ENCODE measurements at places on chromosomes 11 and 22.

GRCh38 chr11:73129198-73129597, 12.9 kb downstream of the FCHSD2 start:
- no peak for DNase-seq

DNA sequence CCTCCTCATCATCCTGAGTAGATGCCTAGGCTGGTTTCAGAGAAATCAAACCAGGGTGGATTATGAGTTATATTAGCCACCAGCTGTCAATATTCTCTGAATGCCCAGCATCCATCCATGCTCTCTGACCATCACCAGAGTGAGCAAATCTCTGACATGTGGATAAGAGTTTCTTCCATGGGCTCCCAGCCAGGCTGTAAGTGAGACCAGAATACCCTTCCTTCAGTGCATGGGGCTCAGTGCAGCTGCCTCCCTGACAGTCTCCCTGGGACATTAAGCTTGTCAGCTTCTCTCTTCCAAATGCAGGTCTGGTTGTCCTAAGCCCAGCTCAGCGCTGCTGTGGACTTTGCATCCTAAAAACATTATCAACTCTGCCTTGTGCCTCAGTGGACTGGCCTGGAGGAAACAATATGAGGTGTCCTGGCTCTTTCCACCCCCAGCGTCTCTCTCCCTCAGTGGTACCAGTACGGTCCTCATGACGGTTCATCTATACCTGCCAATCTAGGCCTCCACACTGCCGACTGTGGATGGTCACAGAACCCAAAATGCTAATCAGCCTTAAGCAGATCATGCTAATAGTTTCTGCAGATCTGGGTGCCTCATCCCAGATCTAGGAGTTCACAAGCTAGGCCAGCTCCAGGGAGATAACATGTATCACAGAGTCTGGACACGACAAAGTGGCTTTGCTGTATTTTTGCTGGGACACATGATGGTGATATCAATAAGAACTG, 41.6 kb upstream of the PRAME start:
- no peak for DNase-seq

DNA sequence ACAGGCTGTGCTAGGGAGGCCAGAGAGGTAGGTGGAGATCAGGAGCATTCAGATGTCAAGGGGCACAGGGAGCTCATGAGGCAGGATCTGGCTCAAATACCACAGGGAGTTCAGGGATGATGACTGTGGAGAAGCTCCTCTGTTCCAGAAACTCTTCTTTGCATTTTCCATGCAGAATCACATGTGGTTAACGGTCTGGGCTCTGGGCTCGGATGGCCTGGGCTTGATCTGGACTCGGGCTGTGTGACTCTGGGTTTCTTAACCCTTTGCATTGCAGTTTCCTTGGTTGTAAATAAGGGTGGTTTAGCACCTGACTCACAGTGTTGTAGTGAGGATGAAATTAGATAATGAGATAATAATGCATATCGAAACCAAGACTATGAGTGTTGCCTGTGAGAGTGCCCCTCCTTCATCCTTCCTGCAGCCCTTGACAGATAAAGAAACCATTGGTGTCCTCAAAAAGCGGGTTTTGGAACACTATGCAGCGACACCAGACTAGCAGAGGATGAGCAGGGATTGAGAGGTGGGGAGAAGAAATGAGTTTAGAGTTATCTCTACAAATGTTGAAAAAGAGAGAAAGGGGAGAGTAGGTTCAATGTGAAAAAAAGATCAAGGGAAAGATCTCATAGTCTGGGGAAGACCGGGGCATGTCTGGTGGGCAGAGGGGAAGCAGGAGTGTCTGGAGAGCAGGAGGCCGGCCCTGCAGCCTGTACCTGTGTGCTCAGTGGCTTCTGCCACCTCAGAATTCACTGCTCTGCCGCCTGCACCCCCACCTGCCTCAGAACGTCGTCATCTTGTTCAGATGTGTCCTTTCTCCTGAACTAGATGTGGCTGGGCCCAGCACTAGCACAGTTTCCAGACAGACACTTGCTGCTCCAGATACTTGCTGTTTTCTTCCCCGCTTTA, 197.8 kb upstream of the SORL1-AS1 start:
- peak; percentile 33 for DNase-seq

DNA sequence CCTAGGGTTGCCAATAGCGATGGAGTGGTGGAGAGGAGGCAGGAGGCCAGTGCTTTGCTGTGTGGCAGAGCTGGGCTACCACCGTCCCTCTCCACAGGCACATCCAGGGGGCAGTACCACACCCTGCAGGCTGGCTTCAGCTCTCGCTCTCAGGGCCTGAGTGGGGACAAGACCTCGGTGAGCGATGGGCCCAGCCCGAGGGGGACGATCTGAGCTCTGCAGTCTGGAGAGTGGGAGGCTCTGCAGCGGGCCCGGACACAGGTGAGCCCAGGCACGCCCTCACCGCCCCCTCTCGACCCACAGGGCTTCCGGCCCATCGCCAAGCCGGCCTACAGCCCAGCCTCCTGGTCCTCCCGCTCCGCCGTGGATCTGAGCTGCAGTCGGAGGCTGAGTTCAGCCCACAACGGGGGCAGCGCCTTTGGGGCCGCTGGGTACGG, 2.5 kb downstream of the PKP3 start:
- DNase-seq = no peak

DNA sequence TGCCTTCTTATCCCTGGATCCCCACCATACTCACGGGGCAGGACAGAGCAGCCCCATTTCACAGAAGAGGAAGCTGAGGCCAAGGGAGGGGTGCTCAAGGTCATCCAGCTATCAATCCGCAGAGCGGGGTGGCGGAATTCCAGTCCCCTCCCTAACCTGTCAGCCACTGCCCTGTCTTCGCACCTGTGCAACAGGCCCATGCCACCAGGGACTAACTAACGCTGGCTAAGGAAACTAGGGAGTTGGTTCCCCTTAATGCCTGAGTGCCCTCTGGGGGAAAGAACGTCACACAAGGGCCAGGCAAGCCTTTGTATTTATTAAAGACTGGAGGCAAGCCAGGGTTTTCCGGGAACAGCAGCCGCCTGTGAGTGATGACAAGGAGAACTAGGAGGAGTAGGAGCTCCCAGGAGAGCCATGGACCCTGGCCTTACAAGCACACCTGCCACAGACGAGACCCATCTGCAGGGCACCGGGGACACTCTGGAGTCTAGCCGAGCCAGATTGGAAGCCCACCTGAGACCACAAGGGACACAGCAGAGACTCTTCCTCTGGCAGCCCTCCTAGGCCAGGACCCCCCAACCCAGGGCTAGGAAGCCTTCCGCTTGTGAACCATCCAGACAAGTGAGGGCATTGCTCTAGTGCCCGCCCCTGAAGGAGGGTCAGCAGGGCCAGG, 64.4 kb downstream of the MYH9 start:
- no peak for DNase-seq

DNA sequence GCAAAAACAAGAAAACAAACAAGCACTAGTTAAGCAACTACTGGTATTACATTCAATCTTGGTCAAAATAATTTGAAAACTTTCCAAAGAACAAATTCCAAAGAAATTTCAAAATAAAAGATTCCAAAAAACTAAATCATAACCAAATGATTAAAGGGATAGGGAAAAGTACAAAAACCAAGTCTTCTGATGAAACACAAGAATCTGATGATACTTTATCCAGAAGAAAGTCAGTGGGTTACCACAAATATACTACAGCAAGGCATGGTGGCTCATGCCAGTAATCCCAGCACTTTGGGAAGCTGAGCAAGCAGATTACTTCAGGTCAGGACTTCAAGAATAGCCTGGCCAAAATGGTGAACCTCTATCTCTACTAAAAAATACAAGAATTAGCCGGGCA, 59.1 kb downstream of the NUP98 start:
- no peak for DNase-seq

- no peak for DNase-seq
These were observed 2.5 kb downstream of the FERMT3 start for GRCh38 chr11:64208796-64209562.

DNA sequence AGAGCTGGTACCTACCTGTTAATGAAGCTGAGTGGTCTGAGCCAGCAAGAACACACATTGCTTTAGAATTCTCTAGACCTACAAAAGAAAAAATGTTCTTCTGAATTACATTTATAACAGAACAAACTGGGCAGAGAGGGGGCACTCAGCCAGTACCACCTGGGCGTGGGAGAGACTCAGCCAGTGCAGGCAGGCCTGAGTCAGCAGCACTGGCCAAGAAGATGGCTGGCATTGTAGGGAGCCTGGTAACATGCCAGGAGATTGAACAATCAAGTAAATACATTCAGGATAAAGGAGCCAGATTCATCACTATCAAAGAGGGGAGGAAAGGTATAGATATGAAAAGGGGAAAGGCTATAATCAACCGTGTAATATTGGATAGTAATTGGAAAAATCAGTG, 19.9 kb downstream of the SERGEF start:
- DNase-seq = no peak

DNA sequence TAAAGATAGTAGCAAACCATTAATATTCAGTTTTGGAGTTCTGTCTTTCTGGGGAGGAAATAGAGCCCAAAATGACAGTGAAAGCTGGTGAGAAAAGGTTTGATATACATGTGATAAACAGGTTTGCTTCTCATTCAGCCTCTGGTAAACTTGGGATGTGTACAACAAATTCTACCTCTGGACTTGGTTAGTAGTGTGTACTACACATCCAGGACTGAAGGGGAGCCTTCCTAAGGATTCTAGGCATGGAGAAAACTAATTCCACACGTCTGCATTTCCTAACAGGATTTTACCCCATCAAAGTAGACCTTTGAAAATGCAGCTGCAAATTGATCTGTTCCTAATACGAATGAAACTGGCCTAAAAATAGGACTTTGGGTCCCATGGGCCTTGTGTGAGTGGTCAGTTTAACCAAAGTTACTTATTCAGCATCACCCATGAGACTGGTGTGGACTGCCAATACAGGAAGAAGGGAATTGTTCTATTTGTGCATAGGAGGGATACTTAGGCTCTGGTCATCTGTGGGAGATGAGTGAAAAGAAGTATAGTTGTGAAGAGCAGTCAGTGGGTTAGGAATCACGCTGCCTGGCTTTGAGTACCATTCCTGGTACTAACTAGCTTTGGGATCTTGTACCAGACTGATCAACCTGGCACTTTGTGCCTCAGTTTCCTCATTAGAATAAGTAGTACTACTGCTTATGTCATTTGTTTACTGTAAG, 74.2 kb downstream of the YAP1 start:
- no peak for DNase-seq

GRCh38 chr22:28594797-28595462, 84.7 kb downstream of the TTC28 start:
- peak; percentile 41 for DNase-seq

DNA sequence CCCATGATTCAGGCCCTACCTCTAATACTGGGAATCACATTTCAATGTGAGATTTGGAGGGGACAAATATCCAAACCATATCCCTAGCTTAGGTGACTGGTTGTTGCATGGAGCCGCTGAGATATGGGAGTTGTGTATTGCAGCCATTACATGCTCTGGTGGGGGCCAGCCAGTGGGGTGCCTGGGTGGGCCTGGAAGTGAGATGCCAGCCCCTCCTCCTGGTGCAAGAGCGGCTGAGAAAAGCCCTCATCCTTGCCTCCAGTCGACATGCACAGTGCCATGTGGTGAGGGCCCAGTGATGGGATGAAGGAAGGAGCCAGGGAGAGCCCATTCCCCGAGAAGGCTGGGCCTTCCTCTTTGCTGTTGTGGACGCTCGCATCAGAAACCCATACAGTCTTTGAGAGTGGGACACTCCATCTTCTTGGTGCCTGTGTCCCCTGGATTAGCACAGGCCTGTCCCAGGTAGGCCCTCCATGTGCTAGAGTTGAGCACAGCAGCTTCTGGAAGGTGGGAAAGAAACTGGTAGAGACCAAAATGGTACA, 1043.0 kb downstream of the TBC1D22A start:
- DNase-seq = no peak

DNA sequence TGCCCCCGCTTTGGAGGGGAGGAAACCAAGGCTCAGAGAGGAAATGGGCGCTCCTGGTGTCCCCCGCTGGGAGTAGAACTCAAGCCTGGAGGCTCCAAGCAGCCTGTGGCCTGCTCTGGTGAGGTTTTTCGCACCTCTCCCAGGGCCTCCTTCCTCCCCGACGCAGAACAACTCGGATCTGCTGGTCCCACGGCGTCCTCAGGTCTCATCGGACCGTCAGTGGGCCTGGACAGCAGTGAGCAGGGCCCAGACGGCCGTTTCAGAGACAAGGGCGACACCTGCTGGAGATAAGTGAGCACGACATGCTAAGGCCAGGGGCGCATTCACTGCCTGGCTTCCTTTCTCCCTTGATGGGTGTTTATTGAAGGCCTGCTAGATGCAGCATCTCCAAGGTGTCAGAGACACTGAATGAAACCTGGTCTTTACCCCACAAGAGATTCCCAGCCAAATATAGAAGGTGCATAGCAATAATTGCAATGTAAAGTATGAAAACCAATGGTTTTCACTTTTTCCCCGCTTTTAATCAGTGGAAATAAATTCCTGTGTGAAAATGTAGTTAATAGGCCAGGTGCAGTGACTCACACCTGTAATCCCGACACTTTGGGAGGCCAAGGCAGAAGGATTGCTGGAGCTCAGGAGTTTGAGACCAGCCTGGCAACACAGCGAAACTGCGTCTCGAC, 26.9 kb upstream of the CD82 start:
- peak; percentile 88 for DNase-seq

DNA sequence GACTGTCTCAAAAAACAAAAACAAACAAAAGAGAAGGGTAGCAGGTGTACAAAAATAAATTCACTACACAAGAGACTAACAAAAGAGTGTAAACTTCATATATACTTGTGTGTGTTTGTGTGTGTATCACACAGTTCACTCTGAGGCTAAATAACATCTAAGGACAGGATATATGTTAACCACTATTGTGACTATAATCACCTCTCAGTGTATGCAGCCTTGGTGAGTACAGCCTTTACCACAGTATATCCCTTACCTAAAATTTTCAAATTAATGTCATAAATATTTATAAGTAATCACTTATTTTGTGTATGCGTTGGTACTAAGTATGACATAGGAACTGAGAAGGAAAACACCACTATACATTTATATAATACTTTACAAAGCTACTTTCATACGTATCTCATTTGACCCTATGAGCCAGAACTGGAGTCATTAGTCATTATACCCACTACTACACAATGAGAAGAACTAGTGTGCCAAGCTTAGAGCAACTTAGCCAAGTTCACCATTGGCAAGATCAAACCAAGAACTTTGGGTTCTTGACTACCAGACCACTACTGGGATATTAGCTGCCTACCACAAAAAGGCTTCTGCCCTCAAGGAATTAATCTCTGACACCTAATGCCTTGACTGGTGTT, 116.7 kb downstream of the SGSM3 start:
- no peak for DNase-seq

GRCh38 chr22:44005524-44005923, 18.6 kb upstream of the PARVB start:
- no peak for DNase-seq

- no peak for DNase-seq
These were observed 18.3 kb upstream of the OR5M8 start for GRCh38 chr11:56509439-56509838.

GRCh38 chr11:64644647-64645275, 53.7 kb downstream of the SLC22A12 start:
- no peak for DNase-seq

- no peak for DNase-seq
These were observed 19.0 kb downstream of the RNH1 start for GRCh38 chr11:488062-488461.

GRCh38 chr11:109405671-109406070, 16.3 kb upstream of the C11orf87 start:
- DNase-seq = no peak

- no peak for DNase-seq
These were observed 120.7 kb downstream of the MPPED1 start for GRCh38 chr22:43532301-43533155.
